ENCODE measurements at places on chromosomes 1 and 21.

DNA sequence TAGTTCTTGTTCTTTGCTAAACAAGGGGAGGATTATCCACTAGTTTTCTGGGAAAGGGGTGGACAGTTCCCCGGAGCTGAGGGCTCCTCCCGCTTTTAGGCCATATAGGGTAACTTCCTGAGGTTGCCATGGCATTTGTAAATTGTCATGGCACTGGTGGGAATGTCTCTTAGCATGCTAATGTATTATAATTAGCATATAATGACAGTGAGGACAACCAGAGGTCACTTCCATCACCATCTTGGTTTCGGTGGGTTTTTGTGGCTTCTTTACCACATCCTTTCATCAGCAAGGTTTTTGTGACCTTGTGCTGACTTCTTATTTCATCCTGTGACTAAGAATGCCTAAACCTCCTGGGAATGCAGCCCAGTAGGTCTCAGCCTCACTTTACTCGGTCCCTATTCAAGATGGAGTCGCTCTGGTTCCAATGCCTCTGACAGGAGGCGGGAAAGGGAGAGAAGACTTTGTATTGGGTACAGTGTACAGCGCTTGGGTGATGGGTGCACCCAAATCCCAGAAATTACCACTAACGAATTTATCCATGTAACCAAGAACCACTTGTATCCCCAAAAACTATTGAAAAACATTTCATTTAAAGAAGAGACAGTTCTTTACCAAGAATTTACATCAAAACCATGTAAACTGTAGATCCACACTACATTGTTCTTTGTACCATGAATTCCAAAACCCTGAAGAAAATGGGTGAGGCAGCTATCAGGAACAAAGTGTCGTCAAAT is 8.7 kb upstream of the SLC2A5 start:
- ATAC-seq, result no peak

DNA sequence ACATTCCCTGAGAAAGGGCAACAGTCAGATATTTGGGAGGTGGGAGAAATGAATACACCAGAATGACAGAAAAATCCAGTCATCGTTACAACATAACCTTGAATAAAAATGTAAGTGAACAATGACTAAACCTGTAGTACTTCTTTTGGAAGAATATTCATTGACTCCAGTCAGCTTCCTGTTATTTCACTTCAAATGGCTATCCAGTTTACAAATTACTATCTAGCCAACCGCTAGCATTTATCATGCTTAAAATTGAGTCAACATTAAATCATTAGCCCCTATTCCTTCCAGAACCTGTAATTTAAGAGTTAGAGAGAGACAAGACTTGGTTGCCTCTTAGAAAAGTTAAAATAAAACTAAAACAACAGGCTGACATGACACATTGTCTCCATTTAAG is 33.6 kb downstream of the WLS start:
- ATAC-seq, result no peak

DNA sequence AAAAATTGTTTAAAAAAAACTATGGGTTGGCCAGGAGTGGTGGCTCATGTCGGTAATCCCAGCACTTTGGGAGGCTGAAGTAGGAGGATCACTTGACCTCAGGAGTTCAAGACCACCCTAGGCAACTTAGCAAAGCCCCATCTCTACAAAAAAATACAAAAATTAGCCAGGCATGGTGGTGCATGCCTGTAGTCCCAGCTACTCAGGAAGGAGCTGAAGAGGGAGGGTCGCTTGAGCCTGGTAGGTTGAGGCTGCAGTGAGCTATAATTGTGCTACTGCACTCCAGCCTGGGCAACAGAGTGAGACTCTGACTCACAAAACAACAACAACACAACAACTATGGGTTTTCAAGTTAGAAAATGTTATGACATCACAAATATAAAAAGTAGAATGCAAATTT is 16.4 kb downstream of the SLAMF7 start:
- ATAC-seq, result no peak

GRCh38 chr1:147547065-147547464 is 5.8 kb downstream of the BCL9 start:
- ATAC-seq, result no peak

DNA sequence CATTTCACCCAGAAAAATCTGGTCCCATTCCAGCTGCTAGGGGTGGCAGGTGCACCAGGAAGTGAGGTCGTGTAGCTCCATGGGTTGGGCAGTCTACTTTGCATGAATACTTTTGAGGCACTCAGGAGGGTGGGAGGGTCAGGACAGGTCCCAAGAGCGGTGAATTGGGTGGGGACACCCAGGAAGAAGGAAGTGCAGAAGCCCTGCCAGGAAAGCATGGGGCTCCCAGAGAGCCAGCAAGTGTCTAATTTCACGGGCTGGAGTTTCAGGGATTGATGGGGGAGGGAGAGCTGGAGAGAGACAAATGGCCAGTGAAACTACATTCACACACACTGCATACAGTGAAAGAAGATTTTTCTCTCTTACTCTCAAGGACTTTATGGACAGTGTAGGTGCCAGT is 137.8 kb downstream of the GALNT2 start:
- no peak for ATAC-seq

DNA sequence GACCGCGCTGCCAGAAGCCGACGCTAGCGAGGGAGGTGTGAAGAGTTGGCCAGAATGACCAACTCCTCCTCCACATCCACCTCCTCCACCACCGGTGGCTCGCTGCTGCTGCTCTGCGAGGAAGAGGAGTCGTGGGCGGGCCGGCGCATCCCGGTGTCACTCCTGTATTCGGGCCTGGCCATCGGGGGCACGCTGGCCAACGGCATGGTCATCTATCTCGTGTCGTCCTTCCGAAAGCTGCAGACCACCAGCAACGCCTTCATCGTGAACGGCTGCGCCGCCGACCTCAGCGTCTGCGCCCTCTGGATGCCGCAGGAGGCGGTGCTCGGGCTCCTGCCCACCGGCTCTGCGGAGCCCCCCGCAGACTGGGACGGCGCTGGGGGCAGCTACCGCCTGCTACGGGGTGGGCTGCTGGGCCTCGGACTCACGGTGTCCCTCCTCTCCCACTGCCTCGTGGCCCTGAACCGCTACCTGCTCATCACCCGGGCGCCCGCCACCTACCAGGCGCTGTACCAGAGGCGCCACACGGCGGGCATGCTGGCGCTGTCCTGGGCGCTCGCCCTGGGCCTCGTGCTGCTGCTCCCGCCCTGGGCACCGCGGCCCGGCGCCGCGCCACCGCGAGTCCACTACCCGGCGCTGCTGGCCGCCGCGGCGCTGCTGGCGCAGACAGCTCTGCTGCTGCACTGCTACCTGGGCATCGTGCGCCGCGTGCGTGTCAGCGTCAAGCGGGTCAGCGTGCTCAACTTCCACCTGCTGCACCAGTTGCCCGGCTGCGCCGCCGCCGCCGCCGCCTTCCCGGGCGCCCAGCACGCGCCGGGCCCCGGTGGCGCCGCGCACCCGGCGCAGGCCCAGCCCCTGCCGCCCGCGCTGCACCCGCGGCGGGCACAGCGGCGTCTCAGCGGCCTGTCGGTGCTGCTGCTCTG is 1.2 kb downstream of the GPR88 start:
- peak; percentile 45 for ATAC-seq

GRCh38 chr1:41241749-41242341 is at the start of gene SCMH1:
Gene SCMH1, minus strand, starts transcription at chr1:41242306. Its CDS starts 56,173 bp downstream, at chr1:41186133.
- ATAC-seq, result peak; percentile 77
